ENCODE measurements at places on chromosomes 2 and 18. TPM values are rescaled to one million over a fixed set of nuclear protein-coding genes. Genes with fewer than 3 reads are reported as not detected.

Gene MROH2A
- not detected for total RNA-seq

Gene DSC3
- 0.23 TPM for total RNA-seq

Gene EIF2B4
- 57.2 TPM for total RNA-seq

- H3K27ac ChIP-seq, result no peak overlapping the region
- H3K36me3 ChIP-seq, result no peaks in the 10 kb centered on the region
- no peak overlapping the region for H3K4me3 ChIP-seq
- H3K4me1 ChIP-seq, result no peaks in the 10 kb centered on the region
- DNase-seq, result no peak
Measured at GRCh38 chr2:217873371-217873770, 129.4 kb downstream of the TNS1 start.

GRCh38 chr2:77588438-77588837, 66.3 kb upstream of the LRRTM4 start:
- no peak overlapping the region for H3K27ac ChIP-seq
- H3K27me3 ChIP-seq, result no peaks in the 10 kb centered on the region
- H3K4me1 ChIP-seq, result no peaks in the 10 kb centered on the region
- no peak for DNase-seq

GRCh38 chr18:39946623-39947061, 2008.4 kb upstream of the PIK3C3 start:
- no peaks in the 10 kb centered on the region for H3K27me3 ChIP-seq
- no peak for DNase-seq
- no peak overlapping the region for H3K4me3 ChIP-seq
- no peak overlapping the region for H3K27ac ChIP-seq
- no peaks in the 10 kb centered on the region for H3K4me1 ChIP-seq
